ENCODE measurements at places on chromosomes 5 and 9.

DNA sequence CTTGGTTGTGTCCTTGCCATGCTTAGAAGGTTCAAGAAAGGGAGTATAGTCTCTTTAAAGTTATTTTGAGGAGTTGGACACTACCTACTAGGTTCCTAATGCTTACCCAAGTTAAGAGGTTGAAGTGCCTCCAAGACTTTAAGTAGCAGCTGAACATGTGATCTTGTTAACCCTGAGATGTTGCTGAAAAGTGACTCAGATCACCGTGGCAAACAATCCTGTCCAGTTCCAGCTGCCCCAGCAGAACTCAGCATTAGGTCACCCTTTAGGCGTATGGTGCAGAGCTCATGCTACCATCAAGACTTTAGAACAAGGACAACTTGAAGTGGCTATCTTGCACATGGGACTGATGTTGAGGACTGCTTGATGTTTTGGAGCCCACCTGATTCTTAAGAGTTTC, 22.5 kb downstream of the ZNF462 start:
- no peak for DNase-seq

DNA sequence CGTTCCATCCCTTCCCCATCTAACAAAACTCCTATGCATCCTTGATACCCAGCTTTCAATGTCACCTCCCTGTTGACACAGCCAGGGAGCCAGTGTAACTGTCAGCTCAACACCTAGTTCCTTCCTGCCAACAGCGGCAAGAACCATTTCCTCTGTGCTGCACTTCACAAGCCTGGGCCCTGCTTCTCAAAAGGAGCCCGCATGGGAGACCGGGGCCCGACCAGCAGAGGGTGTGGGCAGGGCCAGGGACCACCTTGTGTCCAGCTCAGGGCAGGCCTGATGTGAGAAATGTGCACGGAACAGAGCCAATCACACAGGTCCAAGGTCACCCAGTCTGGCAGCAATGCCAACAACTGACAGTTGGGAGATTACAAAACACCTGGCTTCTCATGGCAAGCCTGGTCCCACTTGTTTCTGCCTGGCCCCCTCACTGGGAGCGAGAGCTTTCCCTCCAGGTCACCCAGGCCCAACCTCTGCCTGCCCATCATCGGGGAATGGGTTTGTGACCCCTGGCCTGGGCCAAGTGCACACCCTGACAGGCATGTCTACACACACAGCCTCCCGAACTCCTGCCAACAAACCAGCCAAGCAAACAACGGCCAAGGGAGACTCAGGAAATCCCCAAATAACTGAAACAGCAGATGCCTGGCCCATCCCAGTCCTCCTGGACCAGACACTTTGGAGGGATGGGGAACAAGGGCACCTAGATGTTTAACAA, 3.1 kb downstream of the RNF44 start:
- DNase-seq: no peak

- DNase-seq: no peak
These were observed 28.5 kb upstream of the MLLT3 start for GRCh38 chr9:20650750-20651299.

DNA sequence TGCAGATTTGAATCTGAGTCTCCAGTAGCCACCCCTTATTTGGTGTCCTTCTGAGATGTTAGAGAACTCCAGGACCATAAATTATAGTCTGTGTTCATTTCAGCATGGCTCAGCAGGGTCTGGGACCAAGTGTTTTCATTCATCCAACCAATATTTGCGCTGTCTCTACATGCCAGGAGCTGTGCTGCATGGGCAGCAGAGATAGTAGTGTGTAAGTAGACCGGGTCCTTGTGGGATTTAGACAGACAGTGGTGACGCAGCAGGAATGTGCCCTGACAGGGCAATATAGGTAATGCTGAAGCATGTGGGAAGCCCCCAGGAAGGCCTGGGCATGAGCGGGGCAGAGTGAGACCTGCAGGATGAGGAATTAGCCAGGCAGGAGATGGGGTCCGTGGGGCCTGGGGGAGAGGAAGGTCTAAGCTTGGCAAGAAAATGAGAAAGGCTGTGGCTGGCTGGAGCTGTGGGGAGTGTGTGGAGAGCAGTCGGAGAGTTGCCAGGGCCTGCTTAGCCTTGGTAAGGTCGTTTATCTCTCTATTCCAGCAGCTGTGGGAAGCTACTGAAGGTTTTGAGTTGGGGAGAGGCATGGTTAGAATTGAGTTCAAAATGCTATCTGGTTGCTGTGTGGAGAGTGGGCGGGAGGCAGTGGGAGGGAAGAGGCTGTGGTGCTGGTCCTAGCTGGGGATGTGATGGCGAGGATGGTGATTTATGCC, 16.8 kb downstream of the STXBP1 start:
- DNase-seq: no peak

DNA sequence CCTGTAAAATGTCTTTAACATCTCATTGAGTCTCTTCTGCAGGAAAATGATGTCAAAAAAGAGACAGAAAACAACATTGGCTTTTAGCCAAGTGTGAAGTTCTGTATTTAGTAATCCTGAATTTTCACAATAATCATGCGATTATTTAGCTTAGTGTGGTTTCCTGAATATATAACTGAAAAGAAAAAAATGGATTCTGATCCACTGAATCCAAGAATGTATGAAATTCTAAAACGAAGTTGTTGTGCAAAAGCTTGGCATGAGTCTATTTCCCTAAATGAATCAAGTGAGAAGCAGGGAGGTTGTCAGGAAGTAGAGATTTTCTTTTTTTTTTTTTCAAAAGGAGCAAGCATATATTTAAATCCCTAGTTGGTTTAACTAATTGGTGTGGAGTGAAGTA, 145.9 kb upstream of the CDH6 start:
- no peak for DNase-seq

Data from GM23338 (cell line).